C1 segment of cervical spinal cord (tissue), 14 donors: ENCODE measurements at places on chromosomes 16 and 17.

DNA sequence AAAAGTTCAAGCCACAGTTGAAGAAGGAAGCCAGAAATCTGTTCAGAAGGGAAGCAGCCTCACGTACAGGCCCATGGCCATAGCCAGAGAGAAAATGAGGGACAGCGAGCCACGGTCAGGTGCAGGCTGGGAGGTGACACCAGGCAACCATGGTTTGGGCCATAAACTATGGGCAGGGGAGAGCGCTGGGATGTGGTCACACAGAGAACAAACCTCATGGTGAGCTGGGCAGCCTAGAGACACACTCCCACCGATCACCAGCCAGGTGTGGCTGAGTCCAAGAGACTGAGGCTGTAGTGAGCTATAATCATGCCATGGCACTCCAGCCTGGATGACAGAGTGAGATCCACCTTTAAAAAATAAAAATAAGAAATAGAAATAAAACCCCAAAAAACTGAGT lies 76.5 kb downstream of the NETO2 start:
- no peak for DNase-seq

- no peak for DNase-seq
Observed at GRCh38 chr16:82867485-82867884, 240.7 kb downstream of the CDH13 start.

DNA sequence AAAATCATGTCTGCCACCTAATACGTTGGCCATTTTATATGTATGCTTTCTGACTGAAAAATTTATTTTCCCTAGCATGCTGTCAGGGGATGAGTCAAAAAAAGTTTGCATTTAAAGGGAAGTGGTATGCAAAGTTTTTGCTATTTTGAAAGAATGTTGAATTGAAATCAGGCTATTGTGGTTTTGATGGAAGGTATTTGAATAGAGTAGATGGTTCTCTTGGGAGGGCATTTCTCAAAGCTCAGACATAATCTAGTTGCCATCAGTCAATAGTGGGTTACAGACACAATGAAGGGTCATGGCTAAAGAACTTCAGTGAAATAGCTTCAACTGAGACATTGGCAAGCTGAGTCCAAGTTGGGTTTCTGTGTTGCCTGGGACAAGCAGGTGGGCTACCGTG lies 102.4 kb downstream of the MAP2K6 start:
- no peak for DNase-seq

- no peak for DNase-seq
Observed at GRCh38 chr16:17921357-17921978, 415.1 kb downstream of the NPIPA8 start.

- peak; percentile 78 for DNase-seq
Observed at GRCh38 chr16:471353-472198, 46.1 kb downstream of the RAB11FIP3 start.

- DNase-seq = no peak
Observed at GRCh38 chr17:82984751-82985427, 94.5 kb upstream of the METRNL start.

- DNase-seq = no peak
Observed at GRCh38 chr16:88633684-88634140, 4.7 kb upstream of the IL17C start.

DNA sequence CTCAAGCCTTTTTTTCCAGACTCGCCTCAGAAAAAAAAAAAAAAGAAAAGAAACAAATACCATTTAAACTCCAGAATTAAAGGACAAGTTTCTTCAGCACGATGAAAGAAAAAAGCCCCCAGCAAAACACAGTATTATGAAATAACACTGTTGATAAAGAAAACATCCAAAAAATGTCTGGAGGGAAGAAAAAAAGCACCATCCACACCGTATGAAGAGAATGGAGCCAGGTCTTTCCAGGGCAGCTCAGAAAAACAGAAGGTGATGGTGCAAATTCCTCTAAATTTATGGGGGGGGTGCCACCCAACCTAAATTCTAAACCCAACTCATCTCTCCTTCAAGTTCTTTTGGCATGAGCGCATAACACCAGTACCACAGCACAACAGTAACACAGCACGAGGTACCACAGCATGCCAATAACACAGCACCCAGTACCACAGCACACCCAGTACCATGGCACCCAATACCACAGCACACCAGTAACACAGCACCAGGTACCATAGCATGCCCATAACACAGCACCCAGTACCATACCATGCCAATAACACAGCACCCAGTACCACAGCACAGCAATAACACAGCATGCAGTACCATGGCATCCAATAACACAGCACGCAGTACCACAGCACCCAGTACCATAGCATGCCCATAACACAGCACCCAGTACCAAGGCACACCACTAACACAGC lies 19.0 kb downstream of the AXIN1 start:
- no peak for DNase-seq

DNA sequence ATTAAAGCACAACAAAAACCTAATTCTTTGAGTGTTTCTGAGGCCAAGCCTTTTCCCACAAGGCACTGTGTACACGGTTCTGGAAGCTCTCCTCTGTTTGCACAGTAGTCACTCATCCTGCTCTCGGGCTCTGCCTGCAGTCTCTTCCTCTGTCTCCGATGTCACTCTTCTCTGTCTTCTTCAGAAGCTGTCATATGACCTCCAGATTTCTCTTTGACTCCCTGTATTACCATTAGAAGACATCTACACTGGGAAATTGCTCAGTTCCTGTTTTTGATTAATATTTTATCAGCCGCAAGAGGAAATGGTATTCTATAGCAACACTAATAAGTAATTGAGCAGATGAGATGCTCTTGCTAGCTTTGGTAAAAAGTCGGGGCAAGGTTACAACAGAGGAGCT lies 422.9 kb downstream of the WWOX start:
- no peak for DNase-seq

DNA sequence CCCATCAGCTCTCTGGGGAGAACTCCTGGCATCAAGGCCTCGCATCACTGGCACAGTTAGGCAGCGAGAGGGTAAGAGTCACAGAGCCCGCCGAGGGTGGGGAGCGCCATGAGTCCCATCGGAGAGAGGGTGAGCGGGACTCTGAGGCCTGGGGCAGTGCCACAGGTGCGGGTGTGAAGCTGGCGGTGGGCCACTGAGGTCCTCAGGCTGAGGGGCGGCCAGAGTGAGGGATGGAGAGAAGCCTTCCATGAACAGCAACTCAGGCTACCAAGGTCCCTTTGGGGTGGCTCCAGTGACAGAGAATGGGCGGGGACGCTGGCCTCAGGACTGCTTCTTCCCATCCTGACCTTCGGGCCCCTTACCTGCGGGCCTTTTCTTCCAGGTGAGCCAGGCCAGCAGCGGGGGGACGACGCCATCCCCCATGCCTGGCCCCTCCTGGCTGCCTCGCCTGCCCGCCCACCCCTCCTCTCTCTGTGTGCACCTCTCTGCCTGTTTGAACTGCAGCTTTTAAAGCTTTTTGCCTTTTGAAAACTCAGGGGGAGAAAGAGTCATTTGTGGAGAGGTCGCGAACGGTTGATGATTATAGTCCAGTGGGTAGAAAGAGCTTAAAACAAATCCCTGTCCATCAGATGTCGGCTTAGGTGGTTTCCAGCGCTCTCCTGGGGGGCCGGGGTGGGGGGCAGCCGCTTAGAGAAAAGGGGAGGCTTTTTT lies 149.3 kb upstream of the GSE1 start:
- DNase-seq = no peak

- DNase-seq = no peak
Observed at GRCh38 chr16:8682551-8683259, 8.3 kb downstream of the ABAT start.
